ENCODE measurements at places on chromosomes 16 and 17. TPM values are rescaled to one million over a fixed set of nuclear protein-coding genes. Genes with fewer than 3 reads are reported as not detected.

CD300E gene
- 0.14 TPM for total RNA-seq

TNFSF13 gene
- total RNA-seq = 40.5 TPM

COX6A2 gene
- not detected for total RNA-seq

CFAP52 gene
- total RNA-seq = not detected

SLC9A5 gene
- total RNA-seq = 1.8 TPM

SDK2 gene
- total RNA-seq = 8.9 TPM

RASL10B gene
- 2.4 TPM for total RNA-seq

KIF19 gene
- 0.56 TPM for total RNA-seq

- no peak for DNase-seq
These were observed 11.9 kb upstream of the AURKB start for GRCh38 chr17:8222380-8222629.

- DNase-seq = no peak
These were observed 9.3 kb downstream of the HAP1 start for GRCh38 chr17:41725134-41725533.

DNA sequence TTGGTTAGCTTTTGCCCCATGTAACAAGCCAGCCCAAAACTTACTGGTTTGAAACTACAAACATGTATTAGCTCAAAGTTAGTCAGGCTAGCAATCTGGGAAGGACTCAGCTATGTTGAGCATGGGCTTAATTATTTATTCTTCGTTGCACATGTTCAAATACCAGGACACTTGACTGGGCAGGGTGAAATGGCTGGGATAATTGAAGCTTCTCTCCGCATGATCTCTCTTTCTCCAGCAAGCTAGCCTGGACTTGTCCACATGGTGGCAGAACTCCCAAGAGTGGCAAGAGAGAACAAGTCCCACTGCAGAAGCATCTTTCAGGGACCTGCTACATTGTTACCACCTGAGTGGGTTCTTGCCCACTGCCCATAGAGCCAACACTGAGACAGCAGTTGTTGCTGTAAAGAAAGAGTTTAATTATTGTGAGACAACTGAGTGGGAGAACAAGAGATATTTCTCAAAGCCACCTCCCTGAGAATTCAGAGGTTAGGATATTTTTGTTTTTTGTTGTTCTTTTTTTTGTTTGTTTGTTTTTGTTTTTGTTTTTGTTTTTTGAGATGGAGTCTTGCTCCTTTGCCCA lies 16.8 kb upstream of the ATF7IP2 start:
- DNase-seq = no peak

DNA sequence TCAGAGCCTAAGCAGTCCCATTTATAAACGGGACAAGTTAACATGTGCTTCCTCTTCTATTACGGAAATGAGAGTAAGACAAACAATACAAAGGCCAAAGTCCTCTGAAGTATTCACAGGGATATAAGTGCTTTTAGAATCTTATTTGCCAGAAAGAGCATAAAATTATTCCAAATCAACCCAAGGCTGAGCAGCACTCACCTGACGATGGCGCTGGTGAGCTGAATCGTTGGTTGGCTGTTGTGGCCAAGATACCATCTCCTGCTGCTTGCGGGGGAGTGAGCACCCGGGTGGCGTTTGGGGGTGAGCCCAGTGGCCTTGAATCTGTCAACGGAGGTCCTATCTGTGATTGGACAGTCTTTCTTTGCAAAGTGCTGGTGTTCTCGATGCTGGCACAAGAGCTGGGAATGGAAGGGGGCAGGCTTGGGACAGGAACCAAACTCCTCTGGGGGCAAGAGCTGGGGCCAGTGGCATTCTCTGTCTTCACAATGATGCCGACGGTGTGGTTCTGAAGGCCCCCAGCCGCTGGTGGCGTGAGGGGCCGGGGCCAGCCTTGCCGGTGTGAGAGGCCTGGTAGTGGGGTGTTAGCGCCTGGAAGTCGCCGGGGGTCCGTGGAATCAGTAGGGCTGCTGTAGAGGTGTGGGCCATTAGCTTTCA lies 9.5 kb upstream of the DHRS13 start:
- DNase-seq = no peak

GRCh38 chr16:81243942-81244341 lies 5.5 kb downstream of the BCO1 start:
- no peak for DNase-seq

DNA sequence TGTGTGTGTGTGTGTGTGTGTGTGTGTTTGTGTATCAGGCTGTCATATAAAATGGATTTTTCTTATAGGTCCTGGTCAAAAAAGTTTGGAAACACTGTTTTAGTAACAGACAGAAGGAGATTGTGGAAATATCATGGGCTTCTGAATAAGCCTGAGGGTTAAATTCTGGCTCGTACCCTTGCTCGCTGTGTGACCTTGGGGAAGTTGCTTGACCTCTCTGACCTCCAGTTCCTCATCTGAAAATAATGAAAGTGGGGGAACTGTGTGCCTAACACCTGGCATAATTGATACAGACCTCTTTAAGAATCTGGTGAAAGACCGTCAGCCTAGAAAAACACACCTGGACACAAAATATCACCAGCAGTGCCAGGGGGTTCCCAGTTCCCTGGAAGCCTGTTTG lies 25.6 kb upstream of the PIK3R6 start:
- no peak for DNase-seq

DNA sequence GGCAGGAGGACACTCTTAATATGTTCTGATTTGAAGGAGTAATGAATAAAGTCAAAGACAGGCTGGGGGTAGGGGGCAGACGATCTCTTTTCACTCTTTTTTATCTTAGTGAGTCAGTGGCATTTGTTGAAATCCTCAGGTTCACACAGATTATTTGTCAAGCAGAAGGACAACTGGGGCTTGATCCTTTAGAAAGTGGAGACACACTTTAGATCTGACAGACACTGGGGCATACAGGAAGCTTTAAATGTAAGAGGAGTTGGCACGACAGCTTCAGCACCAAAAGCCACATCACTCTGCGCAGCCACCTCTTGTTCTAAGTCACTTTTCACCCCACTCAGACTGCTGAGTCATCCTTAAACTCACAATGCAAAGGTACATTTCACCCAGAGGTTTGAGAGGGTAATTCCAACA lies 121.5 kb downstream of the STXBP4 start:
- no peak for DNase-seq

GRCh38 chr17:27807567-27808470 lies 7.5 kb upstream of the NOS2 start:
- DNase-seq = no peak

GRCh38 chr16:31061126-31061812 lies 12.8 kb downstream of the ZNF668 start:
- DNase-seq = no peak

- no peak for DNase-seq
These were observed 18.6 kb upstream of the MNT start for GRCh38 chr17:2419486-2419885.

DNA sequence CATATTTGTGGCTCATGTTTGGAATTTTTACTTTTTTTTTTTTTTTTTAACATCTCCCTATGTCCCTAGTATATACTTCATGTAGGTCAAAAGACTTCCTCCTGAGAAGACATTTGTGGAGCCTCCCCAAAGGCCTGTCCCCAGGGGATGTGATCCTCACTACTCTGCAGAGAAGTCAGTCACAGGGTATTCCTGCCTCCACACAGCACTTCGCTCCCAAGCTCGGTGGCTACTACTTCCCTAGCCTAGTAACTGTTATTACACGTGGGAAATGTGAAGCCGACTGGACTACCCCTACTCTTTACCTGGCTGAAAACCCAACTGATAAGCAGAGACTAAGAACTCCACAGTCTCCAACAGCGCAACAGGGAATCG lies 116.8 kb downstream of the HIC1 start:
- DNase-seq = no peak

DNA sequence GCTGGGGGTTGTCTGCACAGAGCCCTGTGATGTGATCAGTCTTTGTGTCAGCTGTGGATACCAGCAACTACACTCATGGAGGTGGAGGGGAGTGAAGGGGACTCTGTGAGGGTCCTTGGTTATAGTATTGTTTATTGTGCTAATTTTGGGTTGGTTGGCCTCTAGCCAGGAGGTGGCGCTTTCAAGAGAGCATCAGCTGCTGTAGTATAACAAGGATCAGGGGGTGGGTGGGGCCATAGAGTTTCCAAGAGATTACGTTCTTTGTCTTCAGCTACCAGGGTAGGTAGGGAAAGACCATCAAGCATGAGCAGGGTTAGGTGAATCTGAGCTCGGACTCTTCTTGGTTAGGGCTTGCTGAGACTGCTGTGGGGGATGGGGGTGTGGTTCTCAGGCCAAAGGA lies 97.1 kb upstream of the HS3ST3A1 start:
- DNase-seq = no peak

DNA sequence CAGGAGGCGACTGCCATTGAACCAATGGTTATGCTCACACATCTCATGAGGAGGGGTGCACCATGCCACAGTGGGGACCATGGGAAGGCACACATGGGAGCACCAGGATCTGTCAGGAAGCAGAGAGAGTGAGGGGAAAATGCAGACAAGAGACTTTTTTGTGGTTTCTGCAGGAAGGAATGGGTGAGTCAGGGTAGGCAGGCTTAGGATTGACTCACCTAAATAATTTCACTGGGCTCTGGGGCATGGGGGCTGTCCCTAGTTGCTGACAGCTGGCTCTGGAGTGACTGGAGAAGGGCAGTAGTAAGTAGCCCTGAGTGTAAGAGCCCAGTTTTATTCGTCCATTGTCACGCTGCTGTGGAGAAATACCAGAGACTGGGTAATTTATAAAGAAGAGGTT lies 202.4 kb downstream of the AXIN2 start:
- DNase-seq = no peak

Measured in thoracic aorta (tissue), 2 donors.